ENCODE measurements at places on chromosomes 11 and 22. TPM values are rescaled to one million over a fixed set of nuclear protein-coding genes. Genes with fewer than 3 reads are reported as not detected.

The NCAM1 gene
- total RNA-seq, result 75.7 TPM

- DNase-seq, result no peak
These were observed 46.4 kb upstream of the SHANK2 start for GRCh38 chr11:71298761-71299181.

- no peak for DNase-seq
These were observed 152.9 kb downstream of the CACNA1I start for GRCh38 chr22:39723463-39723862.

DNA sequence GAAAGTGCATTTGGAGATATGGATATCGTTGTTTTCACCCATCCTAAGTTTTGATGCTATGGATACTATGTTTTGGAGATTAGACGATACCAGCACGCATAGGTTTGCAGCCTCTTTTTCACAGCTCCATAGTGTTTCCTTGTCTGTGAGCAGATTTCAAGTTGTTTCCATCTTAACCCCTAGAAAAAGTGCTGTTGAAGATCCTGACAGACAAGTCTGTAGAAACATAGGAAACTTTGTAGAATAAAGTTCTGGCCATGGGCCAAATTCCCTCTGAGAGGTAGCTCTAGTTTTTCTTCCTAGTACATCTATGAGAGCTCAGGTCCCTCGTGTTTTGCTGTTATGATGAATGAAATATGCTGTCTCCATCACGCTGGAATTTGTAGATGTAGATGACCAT, 32.4 kb downstream of the ST3GAL4 start:
- no peak for DNase-seq

Measured in RPMI7951 (cell line).